Spinal cord (tissue), 10 donors: ENCODE measurements at places on chromosomes 4 and X.
A peak's percentile ranks its signal among the peaks of the same experiment; 100 is the strongest.

DNA sequence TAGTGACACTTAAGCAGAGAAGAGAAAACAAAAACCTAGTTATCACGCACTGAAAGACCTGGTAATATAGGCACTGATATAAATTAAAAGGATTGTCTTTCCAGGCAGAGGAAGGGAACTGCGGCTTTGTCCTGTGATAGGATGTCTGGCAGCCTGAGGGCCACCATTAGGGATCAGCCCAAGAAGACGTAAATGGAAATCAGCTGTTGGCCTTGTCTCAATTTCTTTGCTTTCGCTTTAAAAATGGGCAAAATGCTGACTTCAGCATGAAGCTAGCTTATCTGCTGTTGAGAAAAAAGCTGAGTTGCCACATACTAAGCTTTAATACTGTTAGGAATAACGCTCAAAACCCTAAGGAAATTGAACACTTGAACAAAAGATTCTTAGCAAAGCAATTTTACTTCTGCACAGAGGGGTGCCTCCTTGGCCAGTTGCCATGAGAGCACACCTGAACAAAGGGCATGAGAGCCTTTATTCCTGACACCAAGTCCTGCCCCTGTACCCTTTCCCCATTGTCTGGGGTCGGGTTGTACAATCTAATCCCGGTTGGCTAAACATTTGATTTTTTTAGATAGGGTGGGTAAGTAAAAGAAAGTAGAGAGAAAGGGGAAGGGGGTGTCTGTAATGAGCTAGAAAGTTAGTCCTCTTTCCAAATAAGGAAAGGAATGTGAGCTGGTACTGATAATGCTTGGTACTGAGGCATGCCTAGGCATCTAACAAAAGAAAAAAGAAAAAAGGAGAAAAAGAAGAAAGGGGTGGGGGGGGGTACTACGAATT is 85.1 kb upstream of the UCP1 start:
- no peak for DNase-seq

DNA sequence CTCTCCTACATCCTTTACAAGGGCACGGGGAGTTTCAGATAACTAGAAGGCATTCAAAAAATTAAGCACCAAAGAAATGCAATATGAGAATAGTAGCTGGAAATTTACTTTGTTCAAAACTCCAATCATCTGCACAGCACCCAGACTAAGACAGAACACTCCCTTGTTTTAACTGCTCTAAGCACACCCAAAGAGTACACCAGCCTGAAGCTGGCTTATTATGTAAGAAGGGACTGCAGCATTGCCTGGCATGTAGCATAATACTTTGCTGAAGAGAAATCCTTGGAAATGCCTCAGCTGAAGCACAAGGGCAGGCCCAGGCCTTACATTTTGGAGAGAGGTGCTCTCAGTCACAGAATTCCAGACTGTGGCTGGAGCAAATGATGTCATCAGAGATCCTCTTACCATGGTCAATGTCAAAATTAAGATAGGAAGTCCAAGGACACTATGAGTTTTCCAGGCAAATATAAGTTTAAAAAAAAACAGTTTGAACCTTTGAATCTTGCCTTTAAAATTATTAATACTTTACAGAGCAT is 14.8 kb downstream of the ARHGEF6 start:
- no peak for DNase-seq

DNA sequence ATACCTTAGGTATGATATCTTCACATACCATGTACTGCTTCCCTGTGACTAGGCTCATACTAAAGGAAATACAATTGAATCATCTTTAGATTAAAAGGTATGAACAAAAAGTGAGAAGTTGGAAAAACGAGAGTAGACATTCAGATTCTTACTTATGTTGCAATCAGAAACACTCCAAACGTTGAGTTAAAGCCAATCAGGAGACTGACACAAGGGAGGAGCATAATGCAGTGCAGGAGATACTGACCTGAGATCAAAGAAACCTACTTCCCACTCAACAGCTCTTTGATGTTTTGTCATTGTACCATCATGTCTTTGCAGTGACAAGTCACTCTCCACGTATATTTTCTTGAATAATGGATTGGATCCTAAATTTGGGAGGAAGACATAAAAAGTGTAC is 8.9 kb upstream of the PCDH18 start:
- DNase-seq: no peak

DNA sequence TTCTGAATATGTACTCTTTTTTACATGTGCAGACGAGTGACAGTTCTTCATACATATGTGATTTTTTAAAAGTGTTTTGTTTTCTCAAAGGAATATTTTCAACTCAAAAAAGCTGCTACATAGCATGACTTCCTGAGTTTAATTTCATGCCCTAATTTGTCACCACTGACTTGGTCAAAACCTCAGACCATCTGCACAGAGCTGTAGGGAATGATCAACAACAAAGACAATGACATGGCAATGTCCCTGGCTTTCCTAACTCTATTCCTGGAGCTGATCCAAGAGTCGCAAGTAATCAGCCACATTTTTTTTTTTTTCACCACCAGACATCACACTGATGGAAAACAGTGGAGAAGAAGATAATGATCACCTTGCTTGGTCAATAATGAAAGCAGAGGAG is 97.7 kb downstream of the TMA16 start:
- peak; percentile 11 for DNase-seq

- peak; percentile 24 for DNase-seq
These were observed 652.1 kb downstream of the ANKRD50 start for GRCh38 chr4:124060261-124060918.
